ENCODE measurements at places on chromosomes 11 and 22.

DNA sequence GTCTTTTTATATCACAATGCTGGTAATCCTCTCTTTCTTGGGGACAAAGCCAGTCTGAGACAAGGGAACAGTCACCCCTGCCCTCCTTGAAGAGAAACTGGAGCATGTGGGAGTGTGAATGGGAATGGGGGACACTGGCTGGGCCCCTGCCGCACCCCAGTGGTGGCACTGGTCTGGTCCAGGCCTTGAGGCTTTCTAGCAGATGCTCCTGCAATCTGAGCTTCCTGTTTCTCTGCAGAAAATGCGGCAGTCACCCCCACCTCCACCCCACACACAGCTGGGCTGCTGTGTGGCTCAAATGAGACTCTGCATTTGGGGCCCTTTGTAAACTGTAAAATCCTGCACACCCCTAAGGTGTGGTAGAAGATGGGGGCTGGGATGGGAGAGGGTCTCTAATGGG lies 6.6 kb upstream of the MARK2 start:
- no peak for DNase-seq

DNA sequence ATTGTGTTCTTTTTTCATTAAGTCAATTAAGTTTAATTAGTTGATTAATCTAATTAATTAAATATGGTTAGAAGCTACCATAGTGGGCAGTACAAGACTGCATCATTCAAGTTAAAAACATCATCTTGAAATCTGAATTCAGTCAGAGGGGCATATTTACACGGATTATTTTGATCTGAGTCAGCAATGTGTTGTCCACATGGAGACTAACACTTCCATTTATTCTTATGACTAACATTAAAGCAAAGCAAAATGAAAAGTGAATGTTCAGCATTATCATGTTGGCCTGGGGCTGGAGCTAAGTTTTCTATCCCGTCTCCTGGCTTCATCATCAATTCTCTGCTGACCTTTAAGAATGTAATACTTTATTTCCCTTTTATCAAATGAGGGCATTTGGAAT lies 17.3 kb downstream of the FLI1 start:
- DNase-seq: no peak

- no peak for DNase-seq
Observed at GRCh38 chr22:18024956-18025720, 777 bp upstream of the MICAL3 start.

DNA sequence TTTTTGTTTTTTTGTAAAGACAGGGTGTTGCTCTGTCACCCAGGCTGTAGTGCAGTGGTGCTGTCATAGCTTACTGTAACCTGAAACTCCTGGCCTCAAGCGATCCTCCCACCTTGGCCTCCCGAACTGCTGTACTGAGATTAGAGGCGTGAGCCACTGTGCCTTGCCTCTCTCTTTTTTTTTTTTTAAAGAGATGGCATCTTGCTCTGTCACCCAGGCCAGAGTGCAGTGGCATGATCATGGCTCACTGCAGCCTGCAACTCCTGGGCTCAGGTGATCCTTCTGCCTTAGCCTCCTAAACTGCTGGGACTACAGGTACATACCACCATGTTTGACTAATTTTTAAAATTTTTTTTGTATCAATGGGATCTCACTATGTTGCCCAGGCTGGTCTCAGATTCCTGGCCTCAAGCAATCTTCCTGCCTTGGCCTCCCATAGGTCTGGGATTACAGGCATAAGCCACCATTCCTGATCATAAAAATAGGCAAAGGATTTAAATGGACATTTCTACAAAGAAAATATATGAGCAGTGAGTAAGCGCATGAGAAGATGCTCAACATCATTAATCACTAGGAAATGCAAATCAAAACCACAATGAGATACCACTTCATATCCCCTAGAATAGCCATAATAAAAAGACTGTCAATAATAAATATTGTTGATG lies 17.3 kb upstream of the CLNS1A start:
- DNase-seq: no peak

DNA sequence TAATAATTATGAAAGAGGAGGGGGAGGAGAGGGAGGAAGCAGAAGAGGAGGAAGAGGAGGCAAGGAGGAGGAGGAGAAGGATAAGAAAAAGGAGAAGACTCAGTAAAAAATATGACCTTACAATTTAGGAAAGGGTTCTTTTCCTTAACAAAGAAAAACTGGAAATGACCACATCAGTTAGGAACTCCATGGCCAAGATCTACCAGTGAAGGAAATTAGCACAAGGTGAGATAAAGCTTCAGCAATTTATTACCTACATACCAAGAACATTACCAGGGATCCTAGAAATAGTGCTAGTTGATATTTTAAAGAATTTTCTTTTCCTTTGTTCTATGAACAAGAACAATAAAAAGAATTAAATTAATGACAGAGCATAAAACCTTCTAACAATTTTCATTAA lies 172.7 kb downstream of the LRRC4C start:
- DNase-seq: no peak

DNA sequence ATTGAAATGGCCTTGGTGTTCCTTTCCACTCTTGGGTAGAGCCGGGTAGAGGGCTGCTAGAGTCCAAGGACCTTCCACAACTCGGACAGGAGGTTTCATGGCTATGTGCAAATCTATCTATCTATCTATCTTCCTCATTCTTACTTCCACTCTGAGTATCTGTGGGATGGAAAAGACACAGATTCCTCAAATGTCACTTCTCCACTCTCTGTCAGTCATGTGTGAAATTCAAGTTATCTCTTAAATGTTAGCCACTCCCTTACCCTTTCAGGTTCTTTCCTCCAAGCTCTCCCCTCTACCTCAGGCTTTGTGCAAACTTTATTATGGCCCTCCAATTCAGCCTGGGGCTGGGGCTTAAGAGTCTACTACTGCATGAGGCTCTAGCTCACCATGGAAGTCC lies 84.3 kb downstream of the GDPD4 start:
- no peak for DNase-seq

Measured in NCI-H774 (cell line).